ENCODE measurements at places on chromosomes 2 and 18. TPM values are rescaled to one million over a fixed set of nuclear protein-coding genes. Genes with fewer than 3 reads are reported as not detected.

Gene MAB21L4
- total RNA-seq, result not detected

DNA sequence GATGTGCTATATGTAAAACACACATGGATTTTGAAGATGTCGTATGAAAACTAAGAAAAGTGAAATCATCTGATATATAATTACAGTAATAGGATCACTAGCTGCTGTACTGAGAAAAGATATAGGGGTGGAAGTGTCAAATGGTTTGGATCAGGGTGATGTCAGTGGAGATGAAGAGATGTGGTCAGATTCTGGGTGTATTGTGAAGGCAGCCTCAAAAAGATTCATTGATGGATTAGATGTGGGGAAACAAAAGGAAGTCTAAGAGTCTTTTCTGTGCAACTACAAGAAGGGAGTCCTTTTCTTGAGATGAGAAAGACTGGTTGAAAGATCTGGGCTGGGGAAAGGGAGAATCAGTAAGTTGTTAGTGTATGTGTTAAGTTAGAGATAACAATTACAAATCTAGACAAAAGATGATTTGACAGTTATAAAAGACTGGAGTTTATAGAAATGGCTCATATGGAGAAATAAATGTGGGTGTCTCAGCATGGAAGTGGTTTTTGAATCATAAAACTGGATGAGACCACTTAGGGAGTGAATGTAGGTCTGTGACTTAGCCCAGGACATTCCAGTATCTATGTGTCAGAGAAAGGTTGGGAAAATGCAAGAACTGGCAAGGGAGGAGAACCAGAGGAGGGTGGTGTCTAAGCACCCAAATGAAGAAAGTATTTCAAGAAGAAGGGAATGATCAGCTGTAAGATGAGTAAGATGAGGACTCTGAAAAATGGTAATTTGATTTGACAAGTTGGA is 347.4 kb downstream of the PARD3B start:
- no peak for DNase-seq

- no peak for DNase-seq
Measured at GRCh38 chr2:37080689-37081088, 3.5 kb downstream of the HEATR5B start.

- no peak for DNase-seq
Measured at GRCh38 chr2:162607915-162608314, 230.7 kb downstream of the KCNH7 start.

GRCh38 chr18:27366151-27366550 is 181.0 kb upstream of the CHST9 start:
- no peak for DNase-seq

- no peak for DNase-seq
Measured at GRCh38 chr2:39127973-39128372, 7.1 kb upstream of the SOS1 start.

- DNase-seq, result no peak
Measured at GRCh38 chr2:64179582-64180321, 35.5 kb upstream of the PELI1 start.

DNA sequence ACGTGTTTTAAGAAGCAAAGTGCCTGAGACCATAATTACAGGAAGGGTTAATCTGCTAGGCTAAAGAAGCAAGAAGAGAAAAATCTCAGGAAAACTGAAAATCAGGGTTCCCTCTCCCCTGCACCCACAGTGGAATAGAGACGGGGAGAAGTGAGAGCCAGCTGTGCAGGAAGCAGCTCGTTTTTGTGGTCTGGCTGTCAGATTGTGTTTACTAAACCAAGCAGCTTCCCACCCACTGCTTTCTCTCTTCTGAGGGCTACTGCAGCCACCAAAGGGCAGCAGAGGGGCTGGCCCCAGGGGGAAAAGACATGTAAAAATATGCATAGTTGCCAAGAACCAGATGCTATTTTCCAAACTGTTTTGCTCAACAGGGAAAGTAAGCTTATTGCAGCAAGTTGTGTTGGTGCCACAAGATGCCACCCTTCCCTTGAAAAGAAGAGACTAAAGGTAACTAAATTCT is 72.6 kb upstream of the THUMPD2 start:
- DNase-seq, result peak; percentile 18

DNA sequence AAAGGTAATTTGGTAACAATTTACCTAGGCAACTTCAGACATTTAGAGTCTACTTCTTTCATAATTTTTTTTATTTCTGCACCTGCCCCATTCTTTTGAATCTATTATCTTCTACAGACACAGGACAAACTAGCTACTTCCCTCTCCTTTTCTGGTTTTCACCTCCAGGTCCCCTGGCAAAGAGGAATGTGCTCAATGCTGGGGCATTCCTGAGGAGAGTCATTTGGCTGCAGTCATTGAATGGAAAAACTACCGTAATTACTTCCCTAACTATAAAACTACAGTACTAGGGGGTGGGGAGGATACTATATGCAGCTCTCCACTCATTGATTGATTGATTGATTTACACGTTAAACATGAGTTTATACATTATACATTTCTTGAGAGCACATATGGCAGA is 11.2 kb upstream of the ARHGAP28 start:
- no peak for DNase-seq

Data from adrenal gland (tissue), 19 donors.